ENCODE measurements at places on chromosomes 5 and 9. TPM values are rescaled to one million over a fixed set of nuclear protein-coding genes. Genes with fewer than 3 reads are reported as not detected.

DNA sequence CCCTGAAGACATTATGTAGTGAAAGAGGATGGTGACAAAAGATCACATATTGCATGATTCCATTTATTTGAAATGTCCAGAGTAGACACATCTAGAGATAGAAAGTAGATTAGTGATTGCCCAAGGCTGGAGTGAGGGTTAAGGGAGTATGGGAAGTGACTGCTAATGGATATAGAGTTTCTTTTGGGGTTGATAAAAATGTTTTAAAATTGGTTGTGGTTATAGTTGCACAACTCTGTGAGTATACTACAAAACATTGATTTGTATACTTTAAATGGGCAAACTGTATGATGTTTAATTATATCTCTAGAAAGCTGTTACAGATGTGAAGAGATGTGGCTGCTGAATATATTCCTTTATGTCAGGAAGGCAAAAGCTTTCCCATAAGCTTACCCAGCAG, 202.8 kb downstream of the CCDC171 start:
- no peaks in the 10 kb centered on the region for H3K27me3 ChIP-seq
- H3K4me1 ChIP-seq: peaks cover 3% of the 10 kb centered on the region
- H3K27ac ChIP-seq: no peak overlapping the region
- no peak overlapping the region for H3K4me3 ChIP-seq

DNA sequence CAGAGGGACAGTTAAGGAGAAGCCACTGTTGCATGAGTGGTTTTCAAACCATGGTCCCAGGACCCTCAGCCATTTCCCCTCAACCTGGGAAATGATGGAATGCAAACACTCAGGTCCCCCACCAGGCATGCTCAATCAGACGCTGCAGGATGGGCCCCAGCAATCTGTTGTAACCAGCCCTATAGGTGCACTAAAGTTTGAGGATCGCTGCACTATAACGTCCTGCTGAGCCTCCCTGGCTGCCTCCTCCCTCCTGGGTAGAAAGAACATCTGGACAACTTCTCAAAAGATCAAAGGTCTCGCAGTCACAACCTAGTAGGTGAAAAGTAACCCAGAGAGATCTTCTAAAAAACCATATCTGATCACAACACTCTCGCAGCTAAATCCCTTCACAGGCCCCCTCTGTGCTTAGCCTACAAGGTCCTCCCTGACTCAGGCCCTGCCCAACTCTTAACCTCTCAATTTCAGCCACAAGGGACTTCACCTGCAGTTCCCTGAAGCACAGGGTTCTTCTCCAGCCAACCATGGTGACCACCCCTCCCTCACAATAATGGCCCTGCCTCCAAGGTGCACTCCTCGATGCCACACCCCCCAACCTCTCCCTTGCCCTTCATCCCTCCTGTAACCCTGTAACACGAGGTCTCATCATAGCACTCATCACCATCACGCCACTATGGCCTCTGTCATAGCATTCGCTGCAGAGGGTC, 3.5 kb downstream of the SHB start:
- peaks cover 60% of the 10 kb centered on the region for H3K4me1 ChIP-seq
- DNase-seq: no peak
- H3K27ac ChIP-seq: no peak overlapping the region

DNA sequence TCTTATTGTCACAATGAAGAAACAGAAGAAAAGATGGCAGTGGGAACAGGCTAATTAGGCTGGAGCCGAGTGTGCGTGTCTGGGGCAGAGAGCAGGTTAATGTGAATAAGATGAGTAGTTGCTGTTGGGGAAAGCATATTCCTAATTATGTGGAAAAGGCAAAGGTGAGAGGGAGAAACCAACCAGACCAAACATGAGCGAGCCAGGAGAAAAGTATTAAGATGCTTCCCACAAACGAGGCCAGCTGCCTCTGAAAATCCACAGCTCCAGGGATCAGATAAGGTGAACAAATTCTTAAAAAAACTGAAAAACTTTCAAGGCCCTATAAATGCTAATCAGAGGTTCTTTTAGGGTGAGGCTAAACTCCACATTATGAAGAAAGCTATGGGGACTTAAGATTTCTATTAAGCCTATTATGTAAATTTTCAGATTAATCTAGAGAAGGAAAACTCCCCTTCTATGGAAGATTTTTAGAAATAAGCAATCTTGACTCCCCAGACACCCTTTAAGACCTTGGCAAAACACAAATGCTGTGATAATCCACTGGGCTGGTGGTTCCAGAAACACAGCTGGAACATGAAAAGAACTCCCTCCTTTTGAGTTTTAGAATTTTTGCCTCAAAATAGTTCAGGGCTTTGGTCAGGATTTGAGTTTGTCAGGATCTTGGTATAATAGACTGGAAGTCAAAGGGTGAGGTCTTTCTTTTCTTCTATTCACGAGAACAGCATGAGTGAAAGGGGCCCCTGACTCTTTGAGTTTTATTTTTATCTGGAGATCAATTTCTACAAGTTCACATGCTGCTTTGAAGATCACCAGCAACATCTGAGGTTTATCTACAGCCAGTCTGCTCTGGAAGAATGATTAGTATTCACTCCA, 238.1 kb downstream of the SPOCK1 start:
- H3K36me3 ChIP-seq: no peaks in the 10 kb centered on the region
- H3K4me3 ChIP-seq: no peak overlapping the region
- no peak for DNase-seq
- no peaks in the 10 kb centered on the region for H3K27me3 ChIP-seq
- H3K27ac ChIP-seq: no peak overlapping the region

DNA sequence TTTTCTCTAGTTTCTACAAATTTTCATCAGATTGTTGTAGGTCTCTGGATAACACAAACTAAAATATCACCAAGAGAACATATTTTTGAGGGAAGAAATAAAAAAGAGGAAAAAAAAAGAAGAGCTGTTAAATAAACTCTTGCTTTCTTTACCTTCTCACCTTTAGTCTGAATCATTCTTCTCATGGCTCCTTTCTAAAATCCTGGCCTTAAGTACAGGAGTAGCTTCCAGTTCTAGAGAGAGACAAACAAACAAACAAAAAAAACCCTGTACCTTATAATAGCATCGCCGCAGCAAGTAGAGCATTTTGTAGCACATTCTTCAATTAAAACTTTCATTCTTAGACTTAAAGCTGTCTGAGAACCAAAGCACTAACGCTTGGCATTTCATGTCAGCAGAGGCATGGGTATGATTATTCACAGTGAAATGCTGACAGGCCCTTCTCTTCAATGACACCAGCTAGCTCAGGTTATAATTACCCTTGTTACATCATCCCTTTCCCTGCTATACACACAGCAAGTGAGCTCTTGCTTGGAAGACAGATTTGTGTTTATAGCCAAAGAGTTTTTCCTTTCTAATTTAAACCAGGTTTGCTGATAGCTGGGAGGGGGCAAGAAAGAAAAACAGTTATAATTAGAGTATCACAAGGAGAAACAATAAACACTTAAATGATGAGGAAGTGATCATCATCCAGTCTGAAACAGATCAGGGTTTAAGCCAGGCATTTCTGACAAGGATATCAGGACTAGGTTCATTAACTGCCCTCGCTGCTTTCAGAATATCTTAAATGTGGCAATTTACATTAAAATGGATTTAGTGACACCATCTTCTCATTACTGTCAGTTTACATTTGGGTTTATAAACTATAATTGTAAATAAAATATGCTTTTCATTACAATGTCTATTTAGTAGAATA, 510.9 kb upstream of the ZNF608 start:
- H3K27ac ChIP-seq: no peak overlapping the region
- no peaks in the 10 kb centered on the region for H3K27me3 ChIP-seq
- H3K4me3 ChIP-seq: no peak overlapping the region
- peaks cover 29% of the 10 kb centered on the region for H3K4me1 ChIP-seq

The NIPAL4 gene
- total RNA-seq: not detected

GRCh38 chr9:21001581-21001980, 29.9 kb downstream of the HACD4 start:
- H3K36me3 ChIP-seq: peaks cover 10% of the 10 kb centered on the region
- H3K27ac ChIP-seq: no peak overlapping the region
- no peak for DNase-seq
- no peak overlapping the region for H3K4me3 ChIP-seq

DNA sequence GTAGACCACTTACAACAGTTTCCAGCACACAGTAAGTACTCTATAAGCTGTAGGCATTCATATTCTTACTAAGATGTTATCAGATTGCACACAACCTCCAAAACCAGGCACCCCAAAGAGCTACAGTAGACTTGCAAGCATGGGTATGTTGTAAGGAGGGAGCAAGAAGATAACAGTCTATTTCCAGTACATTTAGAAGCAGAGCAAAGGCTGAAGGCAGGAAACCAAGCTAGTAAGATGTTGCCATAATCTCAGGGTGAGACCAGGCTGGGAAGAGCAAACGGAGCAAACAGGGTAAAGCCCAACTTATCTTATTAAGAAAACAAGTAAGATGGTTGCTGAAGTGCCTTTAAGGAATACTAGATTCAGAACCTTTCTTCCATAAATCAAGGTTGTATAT, 161.1 kb downstream of the GLIS3 start:
- DNase-seq: no peak
- H3K4me1 ChIP-seq: peaks cover 10% of the 10 kb centered on the region
- no peak overlapping the region for H3K27ac ChIP-seq

DNA sequence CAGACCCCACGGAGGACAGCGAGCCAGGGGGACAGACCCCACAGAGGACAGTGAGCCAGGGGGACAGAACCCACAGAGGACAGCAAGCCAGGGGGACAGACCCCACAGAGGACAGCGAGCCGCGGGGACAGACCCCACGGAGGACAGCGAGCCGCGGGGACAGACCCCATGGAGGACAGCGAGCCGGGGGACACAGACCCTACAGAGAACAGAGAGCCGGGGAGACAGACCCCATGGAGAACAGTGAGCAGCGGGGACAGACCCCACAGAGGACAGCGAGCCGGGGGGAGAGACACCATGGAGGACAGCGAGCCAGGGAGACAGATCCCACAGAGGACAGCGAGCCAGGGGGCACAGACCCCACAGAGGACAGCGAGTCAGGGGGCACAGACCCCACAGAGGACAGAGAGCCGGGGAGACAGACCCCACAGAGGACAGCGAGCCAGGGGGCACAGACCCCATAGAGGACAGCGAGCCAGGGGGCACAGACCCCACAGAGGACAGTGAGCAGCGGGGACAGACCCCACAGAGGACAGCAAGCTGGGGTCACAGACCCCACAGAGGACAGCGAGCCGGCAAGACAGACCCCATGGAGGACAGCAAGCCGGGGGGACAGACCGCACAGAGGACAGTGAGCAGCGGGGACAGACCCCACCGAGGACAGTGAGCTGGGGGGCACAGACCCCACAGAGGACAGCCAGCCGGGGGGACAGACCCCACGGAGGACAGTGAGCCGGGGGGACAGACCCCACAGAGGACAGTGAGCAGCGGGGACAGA, 4.4 kb upstream of the ZDHHC11 start:
- H3K4me1 ChIP-seq: no peaks in the 10 kb centered on the region
- no peak for DNase-seq
- no peaks in the 10 kb centered on the region for H3K36me3 ChIP-seq
- H3K27me3 ChIP-seq: no peaks in the 10 kb centered on the region
- no peak overlapping the region for H3K27ac ChIP-seq
- no peak overlapping the region for H3K4me3 ChIP-seq

- H3K27ac ChIP-seq: no peak overlapping the region
- DNase-seq: no peak
- peaks cover 4% of the 10 kb centered on the region for H3K4me1 ChIP-seq
These were observed 464.7 kb downstream of the ZSWIM6 start for GRCh38 chr5:61796773-61797172.

The CD74 gene
- total RNA-seq: 28.2 TPM

DNA sequence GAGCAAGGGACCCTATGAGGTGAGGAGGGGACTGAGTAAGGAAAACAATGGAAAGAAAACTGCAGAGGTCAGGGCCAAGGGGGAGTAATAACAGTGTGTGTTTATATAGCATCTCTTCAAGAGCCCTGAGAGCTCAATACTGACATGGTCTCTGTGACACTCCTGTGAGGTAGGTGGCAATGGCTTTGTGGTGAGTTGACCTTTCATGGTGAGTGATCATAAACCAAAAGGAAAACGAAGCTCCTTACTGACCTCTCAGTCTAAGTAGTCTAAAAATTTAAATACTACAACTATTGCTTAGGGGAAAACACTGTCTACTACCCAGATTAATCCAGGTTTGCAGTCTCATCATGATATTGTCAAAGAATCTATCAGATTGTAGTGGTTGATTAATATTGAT, 130.9 kb downstream of the SNCAIP start:
- H3K4me1 ChIP-seq: peaks cover 15% of the 10 kb centered on the region
- no peaks in the 10 kb centered on the region for H3K27me3 ChIP-seq
- no peak for DNase-seq

DNA sequence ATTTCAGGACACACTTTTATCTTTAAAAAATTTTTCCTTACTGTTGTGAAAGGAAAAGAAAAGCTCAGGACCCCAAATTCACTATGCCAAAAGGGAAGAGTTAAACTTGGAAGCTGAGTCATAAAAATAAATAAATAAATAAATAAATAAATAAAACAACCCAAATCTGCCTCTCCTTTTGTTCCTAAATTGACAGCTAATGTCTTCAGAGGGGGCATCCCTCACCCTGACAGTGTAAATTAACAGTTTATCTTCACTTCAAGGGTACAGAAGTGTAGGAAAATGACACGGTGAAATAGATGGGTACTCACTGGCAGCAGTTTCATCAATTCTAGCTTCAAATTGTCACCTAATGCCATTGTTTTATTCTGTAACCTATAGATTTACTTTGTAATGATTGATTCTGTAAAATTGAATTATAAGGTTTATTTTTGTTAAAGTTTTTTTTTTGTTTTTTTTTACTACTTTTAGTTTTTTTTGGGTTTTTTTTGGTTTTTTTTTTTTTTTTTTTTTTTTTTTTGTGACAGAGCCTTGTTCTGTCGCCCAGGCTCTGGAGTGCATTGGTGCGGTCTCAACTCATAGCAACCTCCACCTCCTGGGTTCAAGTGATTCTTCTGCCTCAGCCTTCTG, 18.5 kb upstream of the ANXA1 start:
- no peak overlapping the region for H3K27ac ChIP-seq
- H3K4me1 ChIP-seq: peaks cover 15% of the 10 kb centered on the region
- no peaks in the 10 kb centered on the region for H3K36me3 ChIP-seq

- H3K36me3 ChIP-seq: peaks cover 10% of the 10 kb centered on the region
- H3K4me1 ChIP-seq: peaks cover 48% of the 10 kb centered on the region
- DNase-seq: no peak
- H3K27ac ChIP-seq: peak within 1 kb of the TSS; percentile 99
- peak within 1 kb of the TSS; percentile 95 for H3K4me3 ChIP-seq
- H3K27me3 ChIP-seq: no peaks in the 10 kb centered on the region
These were observed at the start of gene NREP for GRCh38 chr5:111756581-111757354. NREP (minus strand) TSS chr5:111757194; CDS start chr5:111755772, 1,422 bp downstream.

- H3K4me3 ChIP-seq: no peak overlapping the region
- H3K27me3 ChIP-seq: peaks cover 7% of the 10 kb centered on the region
- no peak overlapping the region for H3K27ac ChIP-seq
- peaks cover 15% of the 10 kb centered on the region for H3K36me3 ChIP-seq
These were observed 312.8 kb upstream of the CTNND2 start for GRCh38 chr5:12217039-12217438.

The SHOC1 gene
- not detected for total RNA-seq

- H3K4me3 ChIP-seq: no peak overlapping the region
- H3K4me1 ChIP-seq: peaks cover 32% of the 10 kb centered on the region
- H3K27me3 ChIP-seq: no peaks in the 10 kb centered on the region
- no peak overlapping the region for H3K27ac ChIP-seq
These were observed 20.5 kb downstream of the MVB12B start for GRCh38 chr9:126347093-126347492.

The GDA gene
- total RNA-seq: 0.39 TPM

All from WTC11 (cell line).